ENCODE measurements at places on chromosomes 6 and 20.

DNA sequence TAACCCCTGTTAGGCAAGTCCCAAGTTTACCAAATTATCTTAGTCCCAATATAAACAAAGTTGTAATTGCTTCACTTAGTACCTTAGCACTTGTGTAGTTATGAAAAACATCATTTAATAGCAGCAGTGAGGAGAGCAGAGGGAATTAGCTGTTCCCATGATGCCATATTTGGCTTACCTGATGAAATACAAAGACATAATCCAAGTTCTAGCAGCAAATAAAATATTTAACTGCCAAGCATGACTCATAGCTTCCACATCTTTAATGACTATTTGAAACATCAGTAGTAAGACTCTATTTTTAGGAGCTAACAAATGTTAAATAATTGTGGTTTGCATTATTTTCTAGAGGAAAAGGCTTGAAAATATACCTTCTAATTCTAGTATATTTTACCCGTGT lies 94.0 kb upstream of the MCHR2 start:
- no peak for DNase-seq

GRCh38 chr20:59446376-59446775 lies 146.0 kb downstream of the EDN3 start:
- DNase-seq = no peak

- DNase-seq = no peak
Measured at GRCh38 chr20:58408603-58409246, 19.7 kb downstream of the VAPB start.

DNA sequence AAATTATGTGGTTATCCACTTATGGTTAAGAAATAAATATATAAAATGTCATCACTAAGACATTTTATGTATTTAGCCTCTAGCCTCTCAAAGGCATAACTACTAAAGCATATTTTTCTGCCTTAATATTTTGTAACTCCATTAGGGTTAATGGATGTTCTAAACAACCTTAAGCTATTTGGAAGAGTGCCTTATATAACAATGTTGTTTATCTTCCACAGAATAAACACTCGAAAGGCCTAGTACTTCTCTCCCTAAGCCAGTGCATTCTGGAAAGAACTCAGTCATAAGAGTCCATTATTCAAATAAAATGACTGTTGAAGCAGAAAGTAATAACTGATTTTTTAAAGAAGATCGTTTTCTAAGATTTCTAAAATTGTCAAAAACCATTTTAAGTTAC lies 15.0 kb upstream of the PRIM2 start:
- no peak for DNase-seq

DNA sequence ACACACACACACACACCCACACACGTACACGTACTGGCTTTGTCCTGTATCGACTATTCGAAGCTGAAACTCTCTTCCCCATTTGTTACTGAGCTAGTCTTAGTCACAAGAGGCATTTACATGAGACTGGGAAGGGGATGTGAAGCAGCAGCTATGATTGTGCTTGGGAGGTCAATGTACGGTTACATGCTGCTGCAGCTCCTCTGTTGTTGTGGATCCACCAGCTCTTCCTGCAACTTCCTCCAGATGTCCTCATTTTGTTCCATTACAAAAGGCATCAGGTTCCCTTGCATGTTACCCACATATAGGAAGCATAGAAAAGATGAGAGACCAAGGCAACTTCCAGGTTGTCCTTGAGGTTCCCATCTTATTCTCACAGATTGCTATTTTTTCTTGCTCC lies 612.4 kb upstream of the IMPG1 start:
- DNase-seq = no peak

DNA sequence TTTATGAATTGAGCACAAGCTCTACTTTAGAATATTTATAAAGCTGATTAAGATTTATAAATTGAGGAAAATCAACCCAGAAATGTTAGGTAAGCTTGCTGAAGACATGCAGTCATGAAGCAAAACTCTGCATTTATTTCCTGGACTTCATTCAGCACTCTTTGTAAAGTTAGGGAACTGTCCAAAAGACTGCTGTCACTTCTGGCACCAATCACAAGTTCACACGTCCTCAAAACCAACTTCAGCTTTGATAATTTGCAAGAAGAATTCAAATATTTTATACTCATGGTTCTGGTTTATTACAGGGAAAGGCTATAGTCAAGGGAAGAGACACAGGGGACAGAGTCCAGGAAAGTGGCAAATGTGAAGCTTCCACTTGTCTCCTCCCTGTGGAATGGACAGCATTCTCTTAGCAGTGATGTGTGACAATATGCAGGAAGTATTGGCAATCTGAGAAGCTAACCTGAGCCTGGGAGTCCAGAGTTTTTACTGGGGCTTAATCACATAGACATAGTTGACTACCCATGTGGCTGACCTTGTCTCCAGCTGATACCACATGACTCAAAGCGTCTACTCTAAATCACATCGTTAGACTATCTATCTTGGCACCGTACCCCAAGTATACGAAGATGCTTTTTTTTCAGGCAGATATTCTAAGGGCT lies 85.4 kb downstream of the PPP1R14C start:
- DNase-seq = no peak

DNA sequence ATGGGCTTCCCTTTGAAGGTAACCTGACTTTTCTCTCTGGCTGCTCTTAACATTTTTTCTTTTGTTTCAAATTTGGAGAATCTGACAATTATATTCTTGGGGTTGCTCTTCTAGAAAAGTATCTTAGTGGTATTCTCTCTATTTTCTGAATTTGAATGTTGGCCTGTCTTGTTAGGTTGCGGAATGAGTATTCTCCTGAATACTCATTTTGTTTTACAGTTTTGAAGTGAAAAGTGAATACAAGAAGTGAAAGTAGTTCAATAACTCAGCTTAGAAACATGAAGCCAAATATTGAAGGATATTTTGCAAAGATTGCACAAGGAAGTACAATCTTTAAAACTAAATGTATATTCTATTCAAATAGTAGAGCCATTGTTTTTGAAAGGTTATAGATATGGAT lies 120.2 kb upstream of the MAP3K4 start:
- DNase-seq = no peak

- no peak for DNase-seq
Measured at GRCh38 chr20:52624281-52624680, 347.9 kb upstream of the TSHZ2 start.
